ENCODE measurements at places on chromosomes 1 and 21.

- DNase-seq, result no peak
Measured at GRCh38 chr1:222749927-222750326, 12.9 kb downstream of the FAM177B start.

DNA sequence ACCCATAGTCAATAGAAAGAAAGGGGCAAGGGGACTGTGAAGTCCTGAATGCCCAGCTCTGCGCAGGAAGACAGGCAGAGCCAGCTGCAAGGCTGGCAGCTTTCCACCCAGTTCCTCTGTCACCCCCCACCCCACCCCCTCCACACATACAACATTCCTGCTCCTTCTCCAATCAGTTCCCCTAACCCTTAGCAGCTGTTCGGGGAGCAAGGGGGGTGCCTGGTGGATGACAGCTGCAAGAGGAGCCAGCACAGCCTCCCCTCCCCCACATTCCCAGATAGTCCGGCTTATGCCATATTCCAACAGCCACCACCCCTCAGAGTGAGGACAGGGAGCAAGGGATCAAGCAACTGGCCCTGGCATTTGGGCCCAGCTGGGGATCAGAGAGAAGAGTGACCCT, 9.7 kb downstream of the ARHGEF2 start:
- peak; percentile 85 for DNase-seq

DNA sequence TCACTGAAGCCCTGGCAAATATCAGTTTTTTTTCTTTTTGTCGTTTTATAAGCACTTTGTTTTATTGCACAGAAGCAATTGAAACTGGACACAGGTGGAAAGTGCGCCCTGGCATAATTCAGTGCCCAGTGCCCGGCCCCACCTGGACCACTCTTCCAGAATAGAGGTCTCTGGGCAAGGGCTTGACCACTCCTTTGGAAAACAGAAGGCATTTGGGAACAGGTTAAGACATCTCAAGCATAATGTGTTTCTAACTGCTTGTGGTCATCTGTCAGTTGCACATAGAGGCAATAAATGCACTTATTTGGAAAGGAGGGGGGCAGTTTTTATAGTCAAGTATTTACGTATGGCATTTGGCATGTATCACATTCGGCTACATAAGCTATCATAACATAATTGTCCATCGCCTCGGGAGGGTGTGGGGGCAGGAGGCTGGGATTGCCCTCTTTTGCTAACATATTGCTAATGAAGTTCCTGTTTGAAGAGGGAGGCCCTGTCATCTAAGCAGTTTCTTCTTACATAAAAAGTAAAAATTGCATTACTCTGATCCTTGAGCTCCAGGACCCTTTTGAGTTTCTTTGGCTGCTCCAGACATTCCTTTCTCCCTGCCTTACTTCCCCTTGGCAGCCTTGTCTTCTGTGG, 14.7 kb upstream of the CD2 start:
- no peak for DNase-seq

- no peak for DNase-seq
Measured at GRCh38 chr21:15353546-15353945, 288.7 kb upstream of the NRIP1 start.

GRCh38 chr1:215290018-215290417, 207.5 kb downstream of the KCNK2 start:
- no peak for DNase-seq

GRCh38 chr1:156082309-156083091, at the start of gene MEX3A:
TSS of gene MEX3A (minus strand) at chr1:156082465. CDS start at chr1:156081998, 467 bp downstream.
- peak; percentile 91 for DNase-seq

DNA sequence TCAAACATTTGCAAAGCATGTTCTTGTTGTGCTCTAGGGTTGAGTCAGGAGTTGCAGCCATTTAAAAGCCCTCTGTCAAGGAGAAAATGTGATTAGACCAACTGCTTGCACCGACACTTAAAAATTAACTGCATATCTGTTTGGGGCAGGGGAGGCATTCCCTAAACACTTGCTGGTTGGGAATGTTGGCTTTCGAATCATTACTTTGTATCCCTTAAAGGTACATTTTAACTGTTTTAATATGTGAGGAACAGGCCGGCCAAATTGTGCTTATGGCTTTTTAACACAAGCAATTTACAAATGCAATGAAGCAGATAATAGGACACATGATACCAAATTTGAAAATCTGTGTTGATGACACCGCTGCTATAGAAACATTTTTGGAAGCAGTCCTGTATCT, 159.1 kb downstream of the LHX8 start:
- peak; percentile 50 for DNase-seq

GRCh38 chr1:228154670-228155571, 5.2 kb downstream of the GJC2 start:
- no peak for DNase-seq

GRCh38 chr1:104235141-104235540, 485.4 kb downstream of the AMY1C start:
- no peak for DNase-seq

- no peak for DNase-seq
Measured at GRCh38 chr1:209667103-209667502, 8.1 kb upstream of the G0S2 start.

DNA sequence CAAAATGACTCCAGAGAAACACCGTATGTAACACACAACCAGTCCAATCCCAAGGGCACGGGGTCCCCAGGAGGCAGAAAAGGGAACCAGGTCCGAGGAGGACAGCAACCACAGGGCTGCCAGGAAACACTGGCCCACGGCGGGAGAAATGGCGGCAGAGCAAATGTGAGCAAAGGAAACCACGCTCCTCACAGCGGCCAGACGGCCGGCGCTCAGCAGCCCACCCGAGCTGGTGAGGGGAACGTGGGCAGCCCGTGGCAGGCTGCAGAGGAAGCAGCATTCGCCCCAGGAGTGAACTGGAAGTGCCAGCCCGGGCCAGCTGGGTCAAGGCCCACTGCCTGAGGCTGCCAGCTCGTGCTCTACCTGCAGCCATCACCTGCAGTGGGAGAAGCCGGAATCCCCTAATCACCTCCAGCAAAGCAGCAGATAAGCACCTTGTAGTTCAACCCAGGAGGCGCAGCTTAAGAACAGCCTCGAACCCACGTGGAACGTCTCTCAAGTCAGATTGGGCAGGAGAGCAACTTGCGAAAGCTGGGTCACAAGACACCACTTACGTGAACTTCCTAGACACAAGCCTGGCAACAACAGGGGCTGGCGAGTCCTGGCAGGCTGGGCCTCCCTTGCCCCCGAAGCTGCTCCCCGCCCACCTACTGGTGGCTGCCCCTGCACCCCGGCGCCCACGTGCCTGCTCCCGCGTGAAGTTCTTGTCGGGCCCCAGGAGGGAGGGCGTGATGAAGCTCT, 6.7 kb downstream of the SLC19A1 start:
- no peak for DNase-seq

DNA sequence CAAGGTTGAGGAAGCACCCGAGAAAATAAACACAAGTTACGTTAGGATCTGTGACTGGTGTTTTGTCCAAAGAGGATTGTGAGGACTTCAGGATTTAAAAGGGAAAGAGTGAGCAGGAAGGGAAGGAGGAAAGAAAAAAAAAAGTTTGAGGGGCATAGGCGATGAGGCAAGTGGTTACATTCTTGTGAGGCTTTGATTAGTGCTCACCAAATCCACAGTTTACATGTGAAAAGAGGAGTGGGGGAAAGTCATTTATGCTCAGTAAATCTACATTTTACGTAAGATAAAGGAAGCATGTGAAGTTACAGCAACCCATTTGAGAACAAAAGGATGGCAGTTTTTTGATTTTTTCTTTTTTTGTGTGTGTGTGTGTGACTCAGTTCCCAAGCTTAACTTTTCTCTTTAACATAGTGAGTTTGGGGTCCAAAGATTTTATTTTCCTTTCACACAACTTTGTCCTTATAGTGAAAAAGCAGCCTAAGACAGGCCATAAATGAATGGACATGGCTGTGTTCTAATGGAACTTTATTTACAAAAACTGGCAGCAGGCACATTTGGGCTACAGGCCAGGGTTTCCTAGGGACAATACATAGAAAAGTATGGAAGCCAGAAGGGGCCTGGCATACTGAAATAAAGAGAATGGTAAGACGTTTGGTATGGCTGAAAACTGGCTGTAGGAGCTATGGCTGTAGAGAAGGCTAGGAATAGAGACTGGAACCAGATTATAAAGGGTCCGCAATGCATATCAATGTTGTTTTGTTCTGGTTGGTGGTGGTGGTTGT, 121.7 kb downstream of the FGGY start:
- no peak for DNase-seq

DNA sequence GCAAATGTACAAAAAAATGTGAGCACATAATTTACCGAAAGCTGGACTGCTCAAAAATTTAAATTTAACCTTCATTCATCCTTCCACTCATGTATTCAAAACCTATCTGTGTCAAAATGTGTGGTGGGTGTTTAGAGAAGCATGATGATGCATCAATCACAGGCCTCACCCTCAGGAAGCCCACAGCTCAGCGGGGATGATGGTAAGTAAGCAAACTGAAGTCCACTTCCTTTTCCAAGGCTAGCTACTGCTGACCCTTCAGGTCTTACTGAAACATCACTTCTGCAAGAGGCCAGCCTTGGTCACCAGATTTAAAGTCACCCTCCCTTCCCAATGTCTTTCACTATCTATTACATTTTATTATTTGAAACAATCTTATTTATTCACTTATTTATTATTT, 254.5 kb downstream of the DNM3 start:
- no peak for DNase-seq

DNA sequence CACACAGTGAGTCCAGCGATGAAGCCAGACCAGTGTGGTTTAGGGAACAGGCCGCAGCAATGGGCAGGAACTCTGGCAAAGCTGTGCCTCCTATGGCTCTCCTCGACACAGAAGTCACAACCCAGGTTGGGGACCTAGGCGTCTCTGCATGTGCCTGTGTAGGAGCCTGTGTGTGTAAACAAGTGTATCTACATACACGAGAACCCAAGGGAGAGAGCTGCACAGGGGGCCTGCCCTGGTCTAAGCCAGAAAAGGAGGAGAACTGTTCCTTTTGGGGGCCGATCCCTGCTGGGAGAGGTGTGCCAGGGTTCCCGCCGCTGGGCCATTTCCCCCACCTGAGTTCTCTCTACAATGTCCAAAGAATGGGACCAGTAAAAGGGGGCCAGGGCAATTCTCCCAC, 56.0 kb downstream of the CD247 start:
- no peak for DNase-seq

- DNase-seq, result no peak
Measured at GRCh38 chr1:206690516-206690915, 5.8 kb downstream of the MAPKAPK2 start.

DNA sequence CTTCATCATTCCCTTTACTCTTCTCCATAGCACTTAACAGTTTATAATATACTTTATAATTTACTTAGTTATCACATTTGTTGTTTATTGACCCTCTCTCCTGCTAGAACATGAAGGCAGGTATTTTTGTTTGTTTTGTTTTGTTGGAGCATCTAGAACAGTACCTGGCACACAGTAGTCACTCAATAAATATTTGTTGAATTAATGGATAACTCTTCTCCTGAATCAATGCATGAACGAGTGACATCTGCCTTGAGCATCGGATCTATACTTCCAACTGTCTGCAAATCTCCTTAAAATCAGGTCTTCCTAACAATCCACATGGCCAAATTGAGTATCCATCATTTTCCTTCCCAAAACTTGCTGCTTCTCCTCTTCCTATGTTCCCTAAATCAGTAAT, 35.9 kb upstream of the MTMR11 start:
- no peak for DNase-seq

- DNase-seq, result no peak
Measured at GRCh38 chr1:47575855-47576757, 138.3 kb downstream of the FOXD2 start.

DNA sequence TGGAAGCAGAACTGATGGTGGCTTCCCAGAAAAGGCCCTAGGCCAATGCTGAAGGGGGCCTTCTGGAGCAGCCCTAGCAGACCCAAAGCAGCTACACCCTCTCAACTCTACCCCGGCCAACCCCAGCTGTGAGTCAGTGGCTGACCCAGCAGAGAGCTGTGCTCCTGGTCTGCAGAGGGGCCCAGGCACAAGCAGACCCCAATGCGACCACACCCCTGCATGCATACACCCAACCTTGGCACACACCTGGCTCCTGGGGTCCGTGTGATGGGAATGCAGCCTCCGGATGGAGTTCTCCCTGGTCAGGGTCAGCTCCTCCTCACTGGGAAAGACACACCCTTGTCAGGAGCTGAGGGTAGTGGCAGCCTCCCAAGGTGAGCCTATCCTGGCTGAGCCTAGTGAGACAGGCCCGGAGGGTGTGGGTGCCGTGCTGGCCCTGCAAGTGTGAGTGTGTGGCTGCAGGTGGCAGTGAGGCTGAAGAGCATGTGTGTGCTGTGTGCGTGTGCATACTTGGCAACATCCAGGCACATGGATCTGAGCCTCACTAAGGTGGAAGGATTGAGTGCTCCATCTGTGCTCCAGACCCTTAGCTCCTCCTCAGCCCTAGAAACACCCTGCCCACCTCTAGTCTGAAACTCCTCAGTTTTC, 3.9 kb upstream of the ARHGAP30 start:
- no peak for DNase-seq

DNA sequence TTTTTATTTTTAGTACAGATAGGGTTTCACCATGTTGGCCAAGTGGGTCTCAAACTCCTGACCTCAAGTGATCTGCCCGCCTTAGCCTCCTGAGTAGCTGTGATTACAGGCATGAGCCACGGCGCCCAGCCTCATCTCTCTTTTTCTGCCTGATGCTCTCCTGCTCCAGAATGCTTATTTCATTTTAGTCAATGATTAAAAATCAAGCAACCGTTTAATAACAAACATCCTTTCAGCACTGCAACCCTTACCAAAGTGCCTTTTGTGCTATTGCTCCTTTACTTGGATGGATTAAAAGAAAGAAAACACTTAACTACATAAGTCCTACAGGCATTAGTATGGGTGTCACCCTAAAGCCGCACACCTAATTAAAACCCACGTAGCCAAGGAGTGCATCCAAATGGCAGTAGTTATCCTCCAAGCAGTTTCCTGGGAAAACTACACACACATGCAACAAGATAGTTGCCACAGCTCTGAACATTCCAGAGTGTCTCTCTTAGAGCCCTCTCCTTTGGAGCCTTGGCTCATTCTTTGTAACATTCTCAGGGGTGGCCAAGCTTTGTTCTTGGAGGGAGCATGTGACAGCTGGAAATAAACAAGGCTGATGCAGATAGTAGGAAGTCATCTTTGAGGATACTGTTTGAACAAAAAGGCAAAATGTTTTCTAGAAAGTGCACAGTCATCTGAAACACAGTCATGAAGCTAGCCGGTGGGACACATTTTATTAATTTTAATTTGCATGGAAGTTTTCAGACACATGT, 51.2 kb downstream of the KCNJ15 start:
- DNase-seq, result no peak

- DNase-seq, result no peak
Measured at GRCh38 chr1:1200876-1201810, 5.2 kb downstream of the TNFRSF18 start.

- no peak for DNase-seq
Measured at GRCh38 chr1:162982364-162982763, 86.8 kb upstream of the RGS4 start.

DNA sequence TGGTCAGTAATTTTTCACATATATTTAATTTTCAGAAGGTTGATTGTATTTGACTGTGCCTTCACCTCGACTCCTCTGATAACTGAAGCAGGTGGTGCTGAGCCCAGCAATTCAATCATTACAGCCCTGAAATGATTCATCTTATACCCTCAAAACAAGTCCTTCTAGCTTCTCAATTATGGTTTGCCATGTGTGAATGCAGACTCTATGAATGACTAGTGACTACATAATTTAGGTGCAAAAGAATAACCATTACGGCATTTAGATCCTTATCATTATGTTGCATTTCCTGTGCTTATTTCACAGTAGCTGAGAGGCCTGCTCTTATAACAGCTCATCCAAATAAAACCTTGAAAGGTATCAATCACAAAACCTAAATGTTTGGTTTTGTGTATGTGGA, 54.0 kb upstream of the COL11A1 start:
- DNase-seq, result no peak

- DNase-seq, result no peak
Measured at GRCh38 chr1:30037251-30038118, 685.9 kb downstream of the MATN1 start.

- DNase-seq, result no peak
Measured at GRCh38 chr1:172401892-172402291, 18.6 kb upstream of the C1orf105 start.

All from NCI-H1694 (cell line).